ENCODE measurements at places on chromosomes 7 and 10. TPM values are rescaled to one million over a fixed set of nuclear protein-coding genes. Genes with fewer than 3 reads are reported as not detected.

DNA sequence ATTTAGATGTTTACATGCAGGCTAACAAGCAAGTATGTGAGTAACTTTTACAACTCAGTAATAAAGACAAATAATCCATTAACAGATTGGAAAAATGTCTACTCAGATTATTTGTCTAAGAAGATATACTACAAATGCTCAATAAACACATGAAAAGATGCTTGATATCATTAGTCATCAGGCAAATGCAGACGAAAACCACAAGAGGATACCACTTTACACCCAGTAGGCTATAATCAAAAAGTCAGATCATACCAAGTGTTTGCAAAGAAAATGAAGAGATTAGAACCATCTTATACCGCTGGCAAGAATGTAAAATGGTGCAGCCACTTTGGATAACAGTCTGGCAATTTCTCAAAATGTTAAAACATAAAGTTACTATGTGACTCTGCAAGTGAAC lies 84.1 kb downstream of the MALSU1 start:
- H3K27me3 ChIP-seq, result no peaks in the 10 kb centered on the region
- H3K27ac ChIP-seq, result no peak overlapping the region
- no peak overlapping the region for H3K4me3 ChIP-seq
- H3K4me1 ChIP-seq, result no peaks in the 10 kb centered on the region
- H3K36me3 ChIP-seq, result peaks cover 28% of the 10 kb centered on the region
- DNase-seq, result no peak

The SLC26A5 gene
- 0.40 TPM for total RNA-seq

The CYP26C1 gene
- 0.21 TPM for total RNA-seq

GRCh38 chr7:68073701-68074100 lies 1077.1 kb downstream of the TYW1 start:
- H3K4me3 ChIP-seq, result no peak overlapping the region
- H3K4me1 ChIP-seq, result no peaks in the 10 kb centered on the region
- H3K27ac ChIP-seq, result no peak overlapping the region
- no peaks in the 10 kb centered on the region for H3K36me3 ChIP-seq
- DNase-seq, result no peak
- H3K27me3 ChIP-seq, result no peaks in the 10 kb centered on the region

The HOXA2 gene
- not detected for total RNA-seq

DNA sequence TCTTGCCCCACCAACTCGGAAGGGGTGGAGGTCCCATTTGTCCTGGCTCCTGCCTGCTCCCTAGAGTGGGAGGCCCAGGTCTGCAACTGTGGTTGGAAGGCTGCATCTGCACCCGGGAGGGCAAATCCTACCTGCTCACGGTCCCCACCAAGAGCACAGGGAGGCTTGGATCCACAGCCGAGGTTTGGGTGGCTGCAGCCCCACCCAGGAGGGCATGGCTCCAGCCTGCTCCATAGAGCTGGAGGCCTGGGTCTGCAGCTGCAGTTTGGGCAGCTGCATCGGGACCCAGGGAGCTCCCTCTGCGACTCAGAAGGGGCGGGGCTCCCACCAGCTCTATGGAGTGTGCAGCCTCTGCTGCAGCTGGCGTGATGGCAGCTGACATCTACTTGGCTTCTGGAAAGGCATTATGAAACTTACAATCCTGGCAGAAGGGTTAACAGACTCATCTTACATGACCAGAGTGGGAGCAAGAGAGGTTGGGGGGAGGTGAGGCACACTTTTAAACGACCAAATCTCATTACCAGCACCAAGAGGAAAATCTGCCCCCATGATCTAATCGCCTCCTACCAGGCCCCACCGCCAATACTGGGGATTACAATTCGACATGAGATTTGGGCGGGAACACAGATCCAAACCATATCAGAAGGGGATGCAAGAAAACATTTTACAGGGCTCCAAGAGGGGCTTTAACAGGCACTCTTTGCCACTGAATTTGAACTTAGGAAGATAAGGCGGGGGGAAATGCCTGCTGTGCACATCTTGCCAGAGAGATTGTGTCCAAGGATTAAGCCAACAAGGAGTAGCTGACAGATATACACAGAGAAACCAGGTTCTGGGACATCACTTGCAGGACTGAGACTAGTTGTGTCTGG lies 8.2 kb upstream of the BLVRA start:
- H3K4me1 ChIP-seq, result 0 out of 2 replicates have a peak, but pooled peaks cover 2% of the 10 kb centered on the region
- no peaks in the 10 kb centered on the region for H3K36me3 ChIP-seq
- no peak overlapping the region for H3K27ac ChIP-seq
- H3K4me3 ChIP-seq, result no peak overlapping the region
- no peak for DNase-seq

- H3K36me3 ChIP-seq, result no peaks in the 10 kb centered on the region
- DNase-seq, result no peak
- H3K27me3 ChIP-seq, result no peaks in the 10 kb centered on the region
- H3K4me1 ChIP-seq, result peaks cover 2% of the 10 kb centered on the region
Measured at GRCh38 chr10:13678101-13678843, 91.5 kb downstream of the PRPF18 start.

GRCh38 chr10:4656576-4657194 lies 169.3 kb upstream of the AKR1E2 start:
- no peak overlapping the region for H3K4me3 ChIP-seq
- DNase-seq, result no peak
- H3K36me3 ChIP-seq, result no peaks in the 10 kb centered on the region
- no peak overlapping the region for H3K27ac ChIP-seq

The SPDYE8 gene
- total RNA-seq, result not detected

DNA sequence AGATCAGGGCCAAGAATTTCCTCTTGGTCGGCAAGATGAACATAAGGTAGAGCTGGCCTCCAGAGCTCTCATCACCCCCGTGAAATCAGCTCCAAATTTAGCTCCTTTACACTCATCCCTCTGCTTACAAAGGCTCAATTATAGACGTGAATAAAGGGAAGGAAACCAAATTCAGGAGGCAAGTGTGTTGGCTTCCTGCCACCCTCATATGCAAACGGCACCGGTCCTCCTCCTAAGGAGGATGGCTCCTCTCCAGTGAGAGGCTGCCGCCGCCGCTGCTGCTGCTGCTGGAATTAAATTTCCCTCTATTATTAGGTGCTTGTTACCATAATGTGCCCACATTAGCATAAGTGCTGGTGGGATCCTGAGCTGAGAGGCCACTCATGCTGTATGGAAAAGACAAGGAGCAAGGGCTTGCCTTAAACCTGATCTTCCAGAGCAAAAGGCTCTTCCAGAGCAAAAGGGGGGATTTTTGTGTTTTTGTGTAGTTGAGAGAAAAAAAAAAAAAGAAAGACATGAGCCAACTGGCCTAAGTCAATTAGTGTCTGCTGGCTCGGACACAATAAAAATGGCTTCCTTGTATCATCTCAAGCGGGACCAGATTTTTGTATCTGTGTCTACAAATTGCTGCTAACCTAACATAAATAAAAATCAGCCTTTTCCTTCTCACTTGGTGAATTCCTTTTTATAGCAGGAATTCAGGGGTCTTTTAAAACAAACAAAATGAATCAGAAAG lies 68.4 kb downstream of the CDHR3 start:
- H3K27me3 ChIP-seq, result no peaks in the 10 kb centered on the region
- H3K4me1 ChIP-seq, result no peaks in the 10 kb centered on the region
- H3K36me3 ChIP-seq, result no peaks in the 10 kb centered on the region
- DNase-seq, result no peak

DNA sequence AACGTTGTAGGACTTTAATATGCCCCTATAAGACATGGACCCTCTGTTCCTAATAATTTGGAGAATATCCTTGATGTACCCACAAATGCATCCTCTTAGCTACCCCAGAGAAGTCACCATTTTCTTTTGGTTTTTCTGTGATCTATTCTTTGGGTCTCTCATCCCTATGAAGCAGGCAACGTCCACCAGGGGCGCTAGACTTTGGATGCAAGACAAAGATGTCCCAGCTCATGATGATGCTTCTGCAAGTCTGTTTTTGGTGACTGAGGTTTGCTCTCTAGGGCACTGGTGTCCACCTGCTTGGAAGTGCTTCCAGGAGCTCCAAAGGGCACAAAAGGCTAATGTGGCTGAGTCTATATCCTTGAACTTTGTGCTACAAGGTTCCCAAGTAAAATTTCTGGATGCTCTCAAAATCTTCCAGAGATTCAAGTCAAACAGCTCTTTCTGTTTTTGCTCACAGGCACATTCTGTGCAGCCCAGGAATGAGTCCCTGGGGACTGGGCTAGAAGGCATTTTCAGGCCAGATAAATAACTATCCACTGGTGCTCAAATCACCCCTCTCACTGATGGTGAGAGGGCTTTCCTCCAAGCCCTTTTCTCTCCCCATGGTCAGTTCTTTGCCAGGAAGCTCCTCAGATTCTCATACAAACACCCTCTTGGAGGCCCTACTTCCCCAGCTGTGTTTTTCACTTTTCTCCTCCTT lies 166.4 kb downstream of the C7orf25 start:
- DNase-seq, result no peak
- no peak overlapping the region for H3K27ac ChIP-seq
- H3K36me3 ChIP-seq, result no peaks in the 10 kb centered on the region
- H3K27me3 ChIP-seq, result no peaks in the 10 kb centered on the region
- no peaks in the 10 kb centered on the region for H3K4me1 ChIP-seq

The SLC26A3 gene
- not detected for total RNA-seq

- peaks cover 9% of the 10 kb centered on the region for H3K4me1 ChIP-seq
- peaks cover 3% of the 10 kb centered on the region for H3K27me3 ChIP-seq
- peak; percentile 67 for DNase-seq
- H3K36me3 ChIP-seq, result no peaks in the 10 kb centered on the region
- H3K4me3 ChIP-seq, result peak within 1 kb of the TSS; percentile 67
Measured at GRCh38 chr10:100969187-100970075, at the start of gene SEMA4G. SEMA4G (plus strand) TSS chr10:100969504; CDS start chr10:100972913, 3,409 bp downstream.

The TMEM196 gene
- 0.07 TPM for total RNA-seq

- no peak overlapping the region for H3K27ac ChIP-seq
- H3K4me1 ChIP-seq, result no peaks in the 10 kb centered on the region
- no peaks in the 10 kb centered on the region for H3K27me3 ChIP-seq
- H3K4me3 ChIP-seq, result no peak overlapping the region
- no peaks in the 10 kb centered on the region for H3K36me3 ChIP-seq
- no peak for DNase-seq
Measured at GRCh38 chr7:4621396-4621795, 60.7 kb upstream of the FOXK1 start.

The OLAH gene
- total RNA-seq, result not detected

DNA sequence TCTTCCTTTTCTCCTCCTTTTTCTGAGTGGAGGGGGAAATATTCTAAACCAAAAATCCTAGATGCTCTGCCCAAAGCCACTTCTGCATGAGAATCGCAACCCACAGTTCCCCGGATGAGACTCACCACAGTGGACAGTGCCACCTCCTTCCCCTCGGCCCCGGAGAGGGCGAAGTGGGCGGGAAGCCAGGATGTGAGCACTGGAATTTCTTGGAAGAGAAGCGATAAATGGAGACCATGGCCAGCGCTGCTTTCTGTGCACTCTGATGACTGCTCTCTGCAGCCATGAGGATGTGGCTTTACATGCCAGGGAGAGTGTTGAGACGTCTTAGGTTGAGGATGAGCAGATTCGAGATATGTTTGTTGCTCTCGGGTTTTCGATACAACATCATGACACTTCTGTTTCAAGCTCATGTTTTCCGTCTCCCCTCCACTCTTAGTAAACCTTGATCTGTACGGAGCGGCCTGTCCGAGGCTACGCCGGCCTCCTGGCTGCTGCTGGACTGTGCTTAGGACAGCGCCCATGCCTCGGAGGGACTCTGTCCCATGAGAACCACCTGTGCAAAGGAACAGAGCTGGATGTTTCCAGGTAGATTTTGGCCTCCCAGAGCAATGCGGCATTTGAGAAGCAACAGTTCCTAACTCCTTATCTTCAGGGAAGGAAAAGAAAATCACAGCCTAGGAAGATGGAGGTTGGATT lies 414.6 kb upstream of the FOXK1 start:
- no peak overlapping the region for H3K4me3 ChIP-seq
- H3K4me1 ChIP-seq, result no peaks in the 10 kb centered on the region
- no peak overlapping the region for H3K27ac ChIP-seq
- peak; percentile 39 for DNase-seq
- no peaks in the 10 kb centered on the region for H3K36me3 ChIP-seq

- H3K4me1 ChIP-seq, result peaks cover 9% of the 10 kb centered on the region
- DNase-seq, result no peak
- no peak overlapping the region for H3K27ac ChIP-seq
- H3K27me3 ChIP-seq, result no peaks in the 10 kb centered on the region
Measured at GRCh38 chr7:138665249-138665648, 35.9 kb downstream of the SVOPL start.

GRCh38 chr10:33279811-33280602 lies 54.5 kb downstream of the NRP1 start:
- DNase-seq, result no peak
- H3K27ac ChIP-seq, result no peak overlapping the region
- no peak overlapping the region for H3K4me3 ChIP-seq
- no peaks in the 10 kb centered on the region for H3K36me3 ChIP-seq
- H3K27me3 ChIP-seq, result no peaks in the 10 kb centered on the region
- H3K4me1 ChIP-seq, result no peaks in the 10 kb centered on the region

DNA sequence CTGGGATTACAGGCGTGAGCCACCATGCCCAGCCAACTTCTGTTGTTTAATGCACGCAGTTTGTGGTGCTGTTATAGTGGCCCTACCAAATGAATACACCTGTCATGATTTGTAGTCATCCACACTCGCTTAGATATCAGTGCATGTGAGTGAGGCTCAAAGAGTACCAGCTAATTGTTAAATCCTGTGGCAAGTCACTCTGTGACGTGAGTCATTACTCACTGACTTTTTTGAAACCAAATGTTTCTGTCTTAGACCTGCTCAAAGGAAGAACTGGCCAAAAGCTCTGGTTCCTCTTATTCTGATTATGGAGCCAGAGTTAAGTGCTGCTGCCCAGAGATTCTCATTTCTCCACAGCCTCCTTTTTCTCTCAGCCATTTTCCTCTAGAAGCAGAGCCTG lies 109.4 kb downstream of the PRKAG2 start:
- H3K4me1 ChIP-seq, result no peaks in the 10 kb centered on the region
- peaks cover 10% of the 10 kb centered on the region for H3K27me3 ChIP-seq
- no peaks in the 10 kb centered on the region for H3K36me3 ChIP-seq
- H3K27ac ChIP-seq, result no peak overlapping the region
- no peak overlapping the region for H3K4me3 ChIP-seq
- no peak for DNase-seq

The CALHM1 gene
- 0.34 TPM for total RNA-seq

- peaks cover 26% of the 10 kb centered on the region for H3K4me1 ChIP-seq
- H3K4me3 ChIP-seq, result no peak overlapping the region
- DNase-seq, result no peak
- H3K27me3 ChIP-seq, result no peaks in the 10 kb centered on the region
- H3K36me3 ChIP-seq, result peaks cover 70% of the 10 kb centered on the region
Measured at GRCh38 chr7:99627513-99627912, 10.8 kb downstream of the ZSCAN25 start.

The MCU gene
- total RNA-seq, result 51.6 TPM

DNA sequence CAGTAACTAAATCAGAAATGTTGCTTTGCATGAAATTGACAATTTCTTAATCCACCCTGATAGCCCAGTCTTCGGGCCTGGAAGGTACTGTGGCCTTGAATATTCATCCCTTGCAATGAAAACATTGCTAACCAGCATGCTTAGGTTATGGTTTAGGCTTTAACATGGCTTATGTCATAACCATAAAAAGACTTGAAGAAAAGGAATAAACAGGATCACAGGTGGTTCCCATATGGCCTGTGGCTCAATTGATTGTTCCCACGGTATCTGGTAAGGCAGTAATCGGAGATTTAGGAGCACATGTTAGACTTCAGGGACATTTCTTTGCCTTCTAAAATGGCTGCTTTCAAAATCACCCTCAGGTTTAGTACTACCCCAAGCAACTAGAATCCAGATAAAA lies 139.5 kb downstream of the ST7 start:
- no peaks in the 10 kb centered on the region for H3K4me1 ChIP-seq
- H3K27me3 ChIP-seq, result no peaks in the 10 kb centered on the region
- DNase-seq, result no peak
- H3K36me3 ChIP-seq, result no peaks in the 10 kb centered on the region
- H3K4me3 ChIP-seq, result no peak overlapping the region

GRCh38 chr7:21617916-21618390 lies 75.1 kb downstream of the DNAH11 start:
- no peaks in the 10 kb centered on the region for H3K4me1 ChIP-seq
- H3K27me3 ChIP-seq, result no peaks in the 10 kb centered on the region
- H3K27ac ChIP-seq, result no peak overlapping the region
- DNase-seq, result no peak
